ENCODE measurements at places on chromosomes 1 and 21.

GRCh38 chr1:165747632-165748447 is 20.8 kb downstream of the TMCO1 start:
- no peak for DNase-seq

GRCh38 chr1:245771511-245772281 is 616.9 kb downstream of the KIF26B start:
- DNase-seq: no peak

GRCh38 chr21:15567191-15567590 is 162.6 kb upstream of the USP25 start:
- no peak for DNase-seq

DNA sequence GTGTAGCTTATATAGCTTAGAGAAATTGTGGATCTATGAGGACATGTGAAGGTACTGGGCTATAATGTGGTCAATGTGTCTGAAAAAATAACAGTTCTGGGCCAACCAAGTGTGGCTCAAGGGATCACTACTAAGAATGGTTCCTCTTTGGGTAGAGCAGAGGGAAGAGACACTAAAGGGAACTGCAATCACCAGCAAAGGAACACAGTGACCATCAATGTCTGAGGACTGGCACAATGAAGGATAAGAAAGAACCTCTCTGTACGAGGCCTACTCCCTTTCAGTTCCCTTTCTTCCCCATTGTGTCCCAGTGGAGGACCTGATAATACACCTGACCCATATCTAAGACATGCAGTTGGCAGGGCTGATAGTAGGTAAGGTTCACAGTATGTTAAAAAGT is 89.9 kb upstream of the JAK1 start:
- no peak for DNase-seq

- DNase-seq: no peak
Observed at GRCh38 chr1:6280761-6281451, 20.0 kb upstream of the GPR153 start.

DNA sequence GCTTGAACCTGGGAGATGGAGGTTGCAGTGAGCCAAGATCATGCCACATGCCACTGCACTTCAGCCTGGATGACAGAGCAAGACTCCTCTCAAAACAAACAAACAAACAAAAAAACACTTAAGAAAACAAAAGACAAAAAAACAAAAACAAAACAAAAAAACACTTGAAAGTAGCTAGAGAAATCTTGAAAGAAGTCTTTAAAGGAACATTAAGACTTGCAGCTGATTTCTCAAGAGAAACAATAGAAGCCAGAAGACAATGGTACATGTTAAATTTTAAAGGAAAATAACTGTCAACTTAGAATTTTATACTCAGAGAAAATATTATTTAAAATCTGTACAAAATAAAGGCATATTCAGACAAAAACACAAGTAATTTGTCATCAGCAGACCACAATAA is 71.3 kb downstream of the HLX start:
- no peak for DNase-seq

GRCh38 chr21:43864962-43865539 is at the start of gene AGPAT3:
Gene AGPAT3, plus strand, starts transcription at chr21:43865223. Its CDS starts 94,459 bp downstream, at chr21:43959682.
- DNase-seq: no peak

GRCh38 chr1:109113590-109114341 is at the start of gene ELAPOR1:
Gene ELAPOR1, plus strand, starts transcription at chr1:109114115. Its CDS starts 69 bp downstream, at chr1:109114184.
- peak; percentile 74 for DNase-seq

GRCh38 chr1:2307972-2308371 is 79.9 kb downstream of the SKI start:
- DNase-seq: no peak

DNA sequence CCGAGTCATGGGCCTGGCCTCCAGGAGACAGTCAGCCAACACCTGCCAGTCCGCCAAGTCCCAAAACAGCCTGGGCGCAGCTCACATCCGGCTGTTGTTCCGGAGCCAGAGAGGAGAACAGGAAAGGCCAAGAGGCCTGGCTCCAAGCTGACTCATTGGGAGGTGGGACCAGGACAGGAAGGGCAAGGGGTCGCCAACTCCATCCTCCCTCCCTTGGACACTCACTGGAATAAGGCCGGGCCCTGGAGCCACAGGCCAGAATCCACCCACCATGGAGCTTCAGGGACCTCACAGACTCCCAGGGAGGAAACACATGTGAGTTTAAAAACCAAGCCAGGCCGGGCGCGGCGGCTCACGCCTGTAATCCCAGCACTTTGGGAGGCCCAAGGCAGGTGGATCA is 25.1 kb upstream of the CLIC4 start:
- no peak for DNase-seq

DNA sequence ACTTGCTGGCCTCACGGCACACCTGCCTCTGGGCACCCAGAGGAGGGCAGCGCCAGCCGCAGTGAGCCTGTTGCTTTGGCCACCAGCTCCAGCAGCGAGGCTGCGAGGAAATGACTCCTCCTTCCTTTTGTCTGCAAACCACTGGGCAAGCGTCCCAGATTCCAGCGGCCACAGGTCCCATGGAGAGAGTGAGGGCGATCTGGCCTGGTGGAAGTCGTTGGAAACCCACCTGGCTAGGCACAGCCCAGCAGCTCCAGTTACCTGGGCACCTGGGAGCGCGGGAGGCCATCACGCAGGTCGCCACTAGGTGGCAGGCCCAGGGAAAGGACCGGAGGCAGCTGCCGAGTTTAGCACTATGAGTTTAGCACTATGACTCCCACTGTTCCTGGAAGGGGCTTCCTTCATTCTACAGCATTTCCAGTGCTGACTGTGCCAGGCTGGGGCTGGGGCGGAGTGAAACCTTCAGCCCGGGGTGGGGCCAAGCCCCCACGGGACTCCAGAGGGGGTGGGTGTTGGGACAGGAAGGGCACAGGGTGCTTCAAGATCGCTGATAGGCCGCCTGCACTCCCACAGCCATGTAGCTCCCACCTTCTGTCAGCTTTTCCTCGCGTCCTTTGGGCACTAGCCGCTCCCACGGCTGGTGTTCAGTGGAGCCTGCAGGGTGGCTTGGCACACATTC is 1.1 kb upstream of the ESPN start:
- DNase-seq: no peak

- DNase-seq: no peak
Observed at GRCh38 chr1:15475752-15476314, at the start of gene CELA2B. Gene CELA2B, plus strand, starts transcription at chr1:15476104. Its CDS starts 22 bp downstream, at chr1:15476126.
